ENCODE measurements at places on chromosomes 7 and 10.

DNA sequence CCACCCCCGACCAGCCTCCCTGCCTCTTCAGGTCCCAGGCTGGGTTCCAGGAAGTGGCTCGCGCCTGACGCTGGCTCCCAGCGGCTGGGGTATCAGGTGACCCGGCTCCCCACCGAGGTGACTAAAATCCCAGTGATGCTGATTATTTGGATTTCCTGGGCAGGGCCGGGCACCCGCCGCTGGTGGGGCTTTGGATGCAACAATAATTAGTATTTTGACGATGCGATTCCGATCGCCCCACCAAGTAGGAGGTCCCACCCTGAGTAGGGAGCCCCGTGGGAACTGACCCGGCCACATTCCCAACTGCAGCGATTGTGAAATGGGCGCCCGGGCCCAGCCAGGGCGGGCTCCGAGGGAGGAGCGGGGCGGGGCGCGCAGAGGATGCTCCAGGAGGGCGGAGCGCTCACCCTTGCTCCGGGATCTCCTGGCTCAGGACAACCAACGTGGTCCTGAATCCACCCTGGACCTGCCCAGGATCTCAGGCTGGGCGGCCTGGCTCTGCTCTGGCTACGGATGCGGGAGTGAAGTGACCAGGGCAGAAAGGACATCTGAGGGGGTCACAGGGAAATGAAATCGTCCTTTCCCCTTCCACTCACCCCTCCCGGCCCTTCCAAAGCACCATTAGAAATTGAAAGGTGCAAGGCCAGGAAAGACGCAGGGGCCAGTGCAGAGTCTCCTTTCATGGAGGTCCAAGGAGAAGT is 32.6 kb downstream of the DUSP5 start:
- no peak for DNase-seq

GRCh38 chr7:49346195-49346899 is 422.0 kb downstream of the CDC14C start:
- no peak for DNase-seq

DNA sequence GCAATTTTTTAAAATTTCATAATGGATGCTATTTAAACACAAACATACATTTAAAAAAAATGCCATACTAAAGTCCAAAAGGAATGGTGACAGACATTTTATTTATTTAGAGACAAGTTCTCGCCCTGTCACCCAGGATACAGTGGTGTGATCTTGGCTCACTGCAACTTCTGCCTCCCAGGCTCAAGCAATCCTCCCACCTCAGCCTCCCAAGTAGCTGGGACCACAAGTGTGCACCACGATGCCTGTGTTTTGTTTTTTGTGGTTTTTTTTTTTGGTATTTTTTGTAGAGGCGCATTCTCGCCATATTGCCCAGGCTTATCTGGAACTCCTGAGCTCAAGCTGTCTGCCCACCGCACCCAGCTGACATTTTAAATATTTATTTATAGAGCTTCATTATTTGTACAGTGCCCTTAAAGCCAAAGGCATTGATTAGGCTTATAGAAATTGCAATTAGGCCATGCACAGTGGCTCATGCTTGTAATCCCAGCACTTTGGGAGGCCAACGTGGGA is 703.5 kb downstream of the AUTS2 start:
- DNase-seq: no peak

DNA sequence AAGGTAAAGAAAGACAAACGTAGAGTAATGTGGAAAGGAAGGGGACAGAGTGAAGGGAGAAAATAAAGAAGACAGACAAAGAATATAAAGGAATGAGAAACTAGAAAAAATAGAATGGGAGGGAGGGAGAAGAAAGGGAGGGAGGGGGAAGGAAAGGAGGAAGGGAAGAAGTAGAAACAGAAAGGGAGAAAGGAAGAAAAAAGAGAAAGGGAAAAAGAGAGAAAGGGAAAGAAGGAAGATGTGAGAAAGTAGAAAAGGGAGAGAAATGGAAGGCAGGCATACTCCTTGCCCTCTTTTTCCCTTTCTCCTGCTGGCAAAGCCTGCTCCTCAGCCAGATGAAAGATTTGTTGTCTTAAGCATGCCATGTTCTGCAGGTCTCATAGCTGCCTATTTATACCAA is 1137.8 kb upstream of the C7orf33 start:
- no peak for DNase-seq

- peak; percentile 39 for DNase-seq
Measured at GRCh38 chr10:93115661-93116383, 42.1 kb downstream of the CYP26A1 start.

All from HFF-Myc (cell line).